ENCODE measurements at places on chromosomes 1 and 21.

- DNase-seq: no peak
Measured at GRCh38 chr21:16911166-16911607, 601.7 kb upstream of the CXADR start.

GRCh38 chr1:29826646-29827045, 590.3 kb downstream of the PTPRU start:
- DNase-seq: no peak

DNA sequence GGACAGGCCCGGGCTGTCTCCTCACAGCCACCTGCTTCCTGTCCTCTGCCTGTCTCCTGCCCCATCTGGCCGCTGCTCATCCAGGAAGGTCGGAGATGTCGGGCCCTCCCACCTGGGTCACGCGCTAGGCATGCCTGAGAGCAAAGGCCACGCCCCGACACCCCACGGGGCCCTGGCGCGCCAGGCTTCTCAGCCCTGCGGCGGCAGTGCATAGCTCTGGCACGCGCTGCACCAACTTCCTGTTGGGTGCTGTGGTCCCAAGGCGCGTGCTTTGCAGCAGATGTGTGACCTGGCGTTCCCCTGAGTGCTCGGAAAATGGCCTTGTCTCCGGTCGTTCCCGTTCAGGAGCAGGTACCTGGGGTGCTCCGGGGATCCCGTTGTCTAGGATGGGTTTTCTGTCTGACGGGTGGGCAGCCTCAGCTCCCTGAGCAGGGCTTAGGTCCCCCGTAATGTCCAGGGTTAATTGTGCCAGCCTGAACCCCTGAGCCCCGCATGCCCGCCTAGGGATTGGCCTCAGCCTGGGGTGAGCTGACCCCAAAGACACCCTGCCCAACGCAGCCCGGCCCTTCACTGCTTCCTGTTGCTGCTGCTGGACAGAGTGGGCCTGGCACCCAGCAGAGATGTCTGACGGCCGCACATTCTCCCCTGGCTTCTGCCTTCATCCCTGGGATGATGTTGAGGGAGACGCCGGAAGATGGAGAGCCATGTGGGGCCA, 19.4 kb upstream of the KCNAB2 start:
- DNase-seq: no peak

- DNase-seq: no peak
Measured at GRCh38 chr1:64236541-64236954, 33.1 kb downstream of the UBE2U start.

GRCh38 chr21:42214921-42215320, 4.0 kb upstream of the ABCG1 start:
- DNase-seq: no peak

- DNase-seq: no peak
Measured at GRCh38 chr1:21884456-21885235, 52.5 kb downstream of the HSPG2 start.

- DNase-seq: no peak
Measured at GRCh38 chr1:24996983-24997893, 67.2 kb upstream of the RUNX3 start.

GRCh38 chr1:206946261-206946660, at the start of gene PIGR:
PIGR (minus strand) TSS chr1:206946466; CDS start chr1:206940531, 5,935 bp downstream.
- DNase-seq: no peak

DNA sequence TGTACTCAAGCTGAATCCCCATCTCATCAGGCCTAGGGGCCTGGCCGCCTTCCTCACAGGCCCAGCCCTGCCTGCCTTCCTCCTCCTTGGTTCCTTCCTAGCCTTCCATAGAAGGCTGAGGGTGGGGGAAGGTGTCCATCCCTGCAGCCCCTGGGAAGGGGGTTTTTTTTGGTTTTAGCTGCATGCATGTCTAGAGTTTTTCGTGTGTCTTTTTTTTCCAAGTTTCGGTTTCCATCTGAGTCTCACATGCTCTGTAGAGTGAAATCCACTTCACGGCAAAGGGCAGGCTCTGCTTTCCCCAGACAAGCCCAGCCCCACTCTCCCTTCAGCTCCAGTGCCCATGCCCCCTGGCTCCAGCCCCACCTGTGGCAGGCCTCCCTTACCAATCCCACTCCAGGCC, 32.1 kb downstream of the GRHL3 start:
- DNase-seq: no peak

- DNase-seq: no peak
Measured at GRCh38 chr1:81598623-81599022, 202.1 kb upstream of the ADGRL2 start.

DNA sequence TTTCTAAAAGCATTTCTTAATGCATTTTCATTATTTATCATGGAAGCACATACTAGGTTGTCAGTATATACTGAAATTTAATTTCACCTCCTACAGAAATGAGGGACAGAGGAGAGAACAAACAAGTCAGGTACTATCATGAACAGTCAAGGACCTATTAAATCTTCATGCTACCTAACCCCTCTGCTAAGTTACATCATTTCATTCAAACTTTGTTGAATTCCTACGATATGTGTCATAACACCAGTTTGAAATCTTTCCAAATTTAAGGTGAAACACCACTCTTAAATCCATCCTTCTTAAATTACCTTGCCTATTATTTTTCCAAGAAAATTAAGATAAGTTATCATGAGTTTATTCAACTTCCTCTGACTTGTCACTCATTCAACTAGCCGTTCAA, 78.9 kb downstream of the DENND1B start:
- no peak for DNase-seq

- DNase-seq: no peak
Measured at GRCh38 chr1:161913482-161914140, 110.1 kb downstream of the OLFML2B start.

- DNase-seq: no peak
Measured at GRCh38 chr1:12572522-12572921, 45.5 kb downstream of the DHRS3 start.

DNA sequence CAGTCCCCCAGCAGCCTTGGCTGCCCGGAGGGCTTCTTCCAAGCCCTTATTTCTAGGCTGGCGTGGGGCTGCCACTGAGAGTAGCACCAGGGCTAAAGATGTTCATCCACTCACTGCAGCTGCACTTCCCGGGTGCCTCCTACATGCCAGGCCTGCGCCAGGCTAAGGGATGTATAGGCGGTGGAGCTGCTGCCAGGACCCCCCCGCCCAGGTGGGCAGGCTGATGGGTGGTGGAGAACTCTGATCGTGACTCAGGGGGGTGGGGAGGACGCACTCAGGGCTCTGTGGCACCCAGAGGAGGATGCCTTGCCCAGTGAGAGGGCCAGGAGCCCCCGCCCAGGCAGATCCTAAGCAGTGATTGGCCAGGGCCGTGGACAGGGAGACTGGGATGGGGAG, 34.1 kb downstream of the CFAP74 start:
- DNase-seq: no peak

- DNase-seq: no peak
Measured at GRCh38 chr1:19688041-19688842, 23.6 kb downstream of the HTR6 start.

DNA sequence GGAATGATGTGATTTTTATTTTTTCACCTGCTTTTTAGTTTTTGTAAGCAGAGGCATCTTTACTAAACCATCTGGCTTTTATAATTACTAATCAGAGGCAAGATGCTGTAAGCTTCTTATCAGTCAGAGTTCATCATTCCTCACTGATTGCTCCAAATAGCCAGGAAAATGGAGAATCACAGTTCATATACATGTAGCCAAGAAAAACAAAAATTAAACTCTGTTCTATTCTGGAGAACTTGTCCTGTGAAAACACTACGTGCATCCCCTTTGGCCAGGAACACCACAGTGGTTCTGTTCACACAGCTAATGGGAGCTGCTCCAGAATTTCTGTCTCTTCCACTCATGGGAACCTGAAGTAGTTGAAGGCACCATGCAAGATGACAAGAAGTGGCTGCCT, 725.5 kb upstream of the CHRM3 start:
- DNase-seq: no peak

GRCh38 chr1:178928976-178929375, 58.1 kb upstream of the ANGPTL1 start:
- no peak for DNase-seq

DNA sequence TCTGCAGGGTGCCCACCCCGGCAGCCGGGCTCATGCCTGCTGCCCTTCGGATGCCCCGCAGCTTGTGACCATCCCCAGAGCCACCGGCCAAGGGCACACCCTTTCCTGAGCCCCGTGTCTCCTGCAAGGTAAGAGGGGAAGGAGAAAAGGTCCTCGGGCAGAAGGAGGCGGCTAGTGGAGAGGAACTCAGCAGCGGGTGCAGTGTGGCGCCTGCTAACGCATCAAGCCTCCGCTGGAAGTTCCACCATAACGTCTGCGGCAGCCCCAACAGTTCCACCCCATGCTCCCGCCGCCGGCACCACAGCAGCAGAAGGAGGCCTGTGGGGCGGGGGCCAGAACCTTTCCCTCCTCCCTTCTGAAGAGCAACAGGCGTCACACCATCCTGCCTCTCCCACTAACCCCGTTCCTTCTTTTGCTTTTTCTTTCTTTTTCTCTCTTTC, 990 bp downstream of the VWA5B1 start:
- no peak for DNase-seq

DNA sequence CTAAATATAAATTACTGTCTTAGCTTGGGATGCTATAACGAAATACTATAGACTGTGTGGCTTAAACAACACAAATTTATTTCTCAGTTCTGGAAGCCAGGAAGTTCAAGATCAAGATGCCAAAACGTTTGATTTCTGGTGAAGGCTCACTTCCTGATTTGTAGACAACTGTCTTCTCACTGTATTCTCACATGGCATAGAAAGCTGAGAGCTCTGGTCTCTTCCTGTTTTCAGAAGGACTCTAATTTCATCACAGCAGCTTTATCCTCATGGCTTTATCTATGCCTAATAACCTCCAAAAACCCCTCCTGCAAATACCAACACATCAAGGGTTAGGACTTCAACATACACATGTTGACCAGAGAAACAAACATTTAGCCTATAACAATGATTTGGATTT, 1795.5 kb downstream of the MRPL39 start:
- no peak for DNase-seq

GRCh38 chr21:33247599-33247998, 17.9 kb downstream of the IFNAR2 start:
- DNase-seq: no peak

DNA sequence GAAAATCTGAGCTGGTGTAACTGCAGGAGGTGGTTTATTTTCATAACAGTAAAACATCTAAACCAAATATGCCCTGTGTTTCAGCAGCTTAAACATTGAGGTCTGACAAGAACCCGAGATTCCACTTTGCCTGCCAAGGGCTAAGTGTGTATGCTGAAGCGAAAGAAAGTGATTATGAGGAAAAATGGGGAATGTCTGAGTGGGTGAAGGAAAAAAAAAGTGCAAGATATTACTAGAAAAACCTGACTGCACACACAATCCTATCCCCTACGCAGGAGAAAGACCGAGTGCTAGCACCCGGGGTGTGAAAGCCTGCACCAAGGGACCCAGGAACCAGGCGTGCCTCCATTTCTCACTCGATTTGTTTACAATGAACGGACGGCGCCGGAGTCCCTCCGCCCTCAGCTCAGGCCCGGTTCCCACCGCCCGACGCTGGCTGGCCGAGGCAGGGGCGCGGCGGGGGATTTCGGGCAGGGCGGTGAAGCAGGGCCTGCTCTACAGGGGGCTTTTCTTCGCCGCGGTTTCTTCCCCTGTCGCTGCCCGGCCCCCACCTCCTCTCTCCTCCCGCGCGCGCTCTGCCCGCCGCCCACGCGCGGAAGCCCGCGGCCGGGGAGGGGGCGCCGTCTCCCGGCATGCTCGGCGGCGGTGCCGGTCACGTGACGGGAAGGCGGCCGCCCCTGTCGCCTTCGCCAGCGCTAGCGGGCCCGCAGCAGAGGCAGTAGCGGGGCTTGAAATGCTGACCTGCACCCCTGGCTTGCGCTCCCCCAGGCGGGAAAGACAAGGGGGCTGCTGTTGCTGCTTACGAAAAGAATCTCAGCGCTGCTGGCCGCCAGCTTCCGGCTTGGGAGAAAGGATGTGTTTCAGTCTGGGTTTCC, 35.9 kb downstream of the ITPKB start:
- no peak for DNase-seq

Measured in fibroblast of skin of left biceps (primary cell).